ENCODE measurements at places on chromosomes 1 and 21.

GRCh38 chr1:6509919-6510291, 18.4 kb upstream of the PLEKHG5 start:
- DNase-seq = no peak

DNA sequence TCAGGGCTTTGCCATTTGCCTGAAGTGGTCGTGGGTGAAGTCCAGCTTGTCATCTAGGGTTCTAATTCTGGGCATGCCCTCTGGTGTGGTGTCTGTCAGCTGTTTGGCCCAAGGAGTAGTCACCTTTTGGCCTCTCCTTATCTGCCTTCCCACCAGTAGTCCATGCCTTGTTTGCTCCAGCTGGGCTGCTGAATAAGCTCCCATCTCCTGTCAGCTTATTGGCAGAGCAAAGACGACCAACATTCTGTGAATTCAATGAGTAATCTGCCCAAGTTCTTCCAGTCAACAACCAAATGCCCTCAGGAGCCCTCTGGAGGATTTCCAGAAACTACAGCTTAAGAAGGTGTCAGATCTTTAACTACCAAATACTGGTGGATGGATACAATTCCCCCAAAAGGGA, 7.0 kb downstream of the BCAN start:
- no peak for DNase-seq

DNA sequence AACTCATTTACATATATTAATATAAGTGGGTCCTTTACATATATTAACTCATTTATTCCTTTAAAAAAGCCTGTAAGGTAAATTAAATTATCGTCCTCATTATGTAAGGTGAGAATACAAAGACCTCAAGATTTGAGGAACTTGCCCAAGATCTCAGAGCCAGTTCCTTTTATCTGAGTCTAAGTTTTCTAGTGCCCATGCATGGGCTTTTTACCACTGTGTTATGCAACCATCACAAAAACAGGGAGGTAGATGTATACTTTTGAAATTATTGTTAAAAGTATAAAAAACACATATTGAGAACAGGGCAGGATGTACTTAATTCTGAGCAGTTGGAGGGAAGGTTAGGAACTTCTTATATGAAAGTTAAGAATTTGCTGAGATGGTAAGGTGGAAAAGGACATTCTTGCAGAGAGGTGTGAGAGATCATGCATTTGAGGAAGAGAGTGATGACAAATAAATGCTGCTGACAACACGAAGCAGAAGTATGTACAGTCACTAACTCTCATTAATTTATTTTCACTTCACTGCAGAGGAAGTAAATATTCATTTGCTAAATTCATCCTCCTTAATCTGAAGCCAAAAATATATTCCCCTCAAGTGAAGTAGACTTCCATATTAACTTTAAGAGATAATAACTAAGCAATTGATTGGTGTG, 28.9 kb upstream of the LYPLAL1 start:
- DNase-seq = no peak

DNA sequence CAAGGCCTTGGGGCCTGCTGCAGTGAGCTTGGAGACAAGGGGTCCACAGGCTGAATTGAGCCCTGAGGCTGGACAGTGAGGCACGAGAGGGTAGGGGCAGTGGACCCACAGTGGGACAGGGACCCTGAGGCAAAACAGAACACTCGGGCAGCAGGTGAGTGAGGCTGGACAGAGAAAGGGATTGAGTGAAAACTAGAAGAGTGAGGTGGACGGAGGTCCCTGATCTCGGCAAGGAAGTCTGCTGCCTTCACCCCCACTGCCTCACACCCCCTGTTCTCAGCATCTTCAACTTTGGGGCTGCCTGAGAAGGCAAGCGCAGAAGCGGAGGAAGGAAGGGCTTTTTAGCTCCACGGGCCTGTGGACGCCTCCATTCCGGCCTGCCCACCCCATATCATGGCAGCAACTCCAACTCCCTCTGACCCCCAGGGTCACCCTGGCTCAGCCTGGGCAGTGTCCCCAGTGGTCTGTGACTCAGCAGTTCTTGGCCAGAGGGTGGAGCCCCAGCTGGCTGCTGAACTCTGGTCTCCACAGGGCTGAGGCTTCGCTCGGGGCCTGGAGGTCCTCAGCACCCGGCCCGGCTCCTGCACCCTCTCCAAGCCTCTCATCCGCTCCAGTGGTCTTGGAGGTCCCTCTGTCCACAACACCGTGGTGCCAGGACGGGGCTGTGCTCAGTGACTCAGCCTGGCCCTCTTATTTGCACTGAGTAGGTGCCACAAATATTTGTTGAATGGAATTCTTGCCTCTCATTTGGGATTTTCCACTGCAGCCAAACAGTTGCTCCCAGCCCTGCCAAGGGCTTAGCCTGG, 60.0 kb upstream of the EPS8L3 start:
- no peak for DNase-seq

GRCh38 chr1:16009030-16009460, 5.0 kb downstream of the SRARP start:
- DNase-seq = peak; percentile 60

- DNase-seq = no peak
These were observed 14.3 kb downstream of the MRAP start for GRCh38 chr21:32312976-32313375.

DNA sequence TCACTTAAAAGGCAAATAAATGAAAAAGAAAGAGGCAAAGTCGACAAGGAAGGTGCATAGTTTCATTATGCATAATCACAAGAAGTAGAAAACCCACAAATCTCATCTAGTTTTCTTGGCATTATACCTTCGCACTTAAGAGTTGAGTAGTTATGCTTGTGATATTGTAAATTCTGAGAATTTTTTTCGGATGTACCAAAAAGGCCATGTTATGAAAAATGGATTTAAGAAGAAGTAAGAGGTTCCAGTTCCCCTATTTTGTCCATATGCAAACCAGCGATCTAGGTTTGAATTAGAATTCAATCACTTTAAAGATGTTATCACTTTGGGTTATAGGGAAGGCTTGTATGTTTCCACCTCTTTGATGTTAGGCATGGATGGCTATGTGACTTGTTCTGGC, 7.9 kb upstream of the ERICH3 start:
- no peak for DNase-seq

- DNase-seq = no peak
These were observed 43.1 kb upstream of the KANK4 start for GRCh38 chr1:62362061-62362917.

DNA sequence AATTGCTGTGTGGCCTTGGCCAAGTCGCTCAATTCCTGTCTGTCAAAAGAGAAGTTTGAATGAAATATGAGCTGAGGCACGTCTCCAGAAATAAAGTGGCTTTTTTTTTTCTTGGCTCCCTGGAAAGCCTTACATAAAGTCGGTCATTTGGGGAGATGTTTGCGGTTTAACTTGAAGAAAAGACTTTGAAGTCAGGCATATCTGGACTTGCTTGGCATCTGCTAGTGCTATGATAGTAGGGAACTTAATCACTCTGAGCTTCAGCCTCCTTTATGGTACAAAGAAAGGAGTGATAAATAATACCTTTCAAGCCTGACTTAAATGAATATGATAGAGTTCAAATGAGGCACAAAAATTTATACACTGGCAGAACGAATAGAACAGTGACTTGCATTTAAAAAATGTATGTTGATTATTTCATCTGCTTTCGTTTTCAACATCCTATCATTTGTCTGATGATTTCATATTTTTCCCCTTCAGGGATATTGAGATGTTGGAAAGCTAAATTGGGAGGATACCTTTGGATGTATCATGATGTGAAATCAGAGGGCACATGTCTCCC, 60.2 kb downstream of the FASLG start:
- DNase-seq = no peak

DNA sequence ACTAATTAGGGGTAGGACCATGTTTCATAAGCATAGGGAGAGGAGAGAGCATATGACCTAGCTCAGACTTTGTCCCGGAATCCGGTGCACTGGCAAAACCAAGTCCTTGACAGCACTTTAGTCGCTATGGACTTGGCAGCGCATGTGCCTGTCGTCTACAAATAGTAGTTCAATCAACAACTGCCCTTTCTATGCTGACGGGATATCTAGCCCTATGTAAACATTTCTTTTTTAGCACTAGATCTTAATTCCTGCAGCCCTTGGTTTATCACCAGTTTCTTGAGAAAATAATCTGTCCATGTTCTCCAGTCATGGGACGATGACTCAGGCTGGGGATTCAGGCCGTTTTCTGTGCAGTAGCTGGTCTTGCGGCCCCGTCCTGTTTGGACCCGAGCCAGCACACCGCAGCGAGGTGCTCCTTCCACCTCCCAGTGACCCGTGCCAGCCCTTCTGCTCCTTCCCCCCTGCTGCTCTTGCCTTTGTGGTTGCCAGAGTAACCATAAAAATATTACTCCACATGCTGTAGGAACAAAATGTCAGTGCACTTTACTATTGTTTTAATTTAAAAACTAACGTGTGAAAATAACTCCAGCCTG, 8.6 kb upstream of the MT1HL1 start:
- no peak for DNase-seq

DNA sequence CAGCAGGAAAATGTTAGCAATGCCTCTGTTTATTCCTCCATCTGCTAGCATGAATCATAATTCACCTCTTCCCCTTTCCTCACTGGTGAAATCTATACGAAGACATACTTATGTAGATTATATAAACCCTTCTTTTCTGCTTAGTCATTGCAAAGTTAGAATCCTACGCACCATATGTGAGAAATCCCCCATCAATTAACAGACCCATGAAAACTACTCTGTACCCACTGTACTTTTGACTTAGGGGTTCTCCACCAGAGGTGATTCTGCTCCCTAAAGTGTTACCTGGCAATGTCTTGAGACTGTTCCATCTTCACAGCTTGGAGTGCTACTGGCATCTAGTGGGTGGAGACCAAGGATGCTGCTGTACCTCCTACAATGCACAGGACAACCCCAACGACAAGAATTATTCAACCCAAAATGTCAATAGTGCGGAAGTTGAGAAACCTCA, 49.6 kb upstream of the KCTD3 start:
- DNase-seq = no peak

GRCh38 chr1:116768416-116769103, 14.3 kb downstream of the CD2 start:
- DNase-seq = no peak

DNA sequence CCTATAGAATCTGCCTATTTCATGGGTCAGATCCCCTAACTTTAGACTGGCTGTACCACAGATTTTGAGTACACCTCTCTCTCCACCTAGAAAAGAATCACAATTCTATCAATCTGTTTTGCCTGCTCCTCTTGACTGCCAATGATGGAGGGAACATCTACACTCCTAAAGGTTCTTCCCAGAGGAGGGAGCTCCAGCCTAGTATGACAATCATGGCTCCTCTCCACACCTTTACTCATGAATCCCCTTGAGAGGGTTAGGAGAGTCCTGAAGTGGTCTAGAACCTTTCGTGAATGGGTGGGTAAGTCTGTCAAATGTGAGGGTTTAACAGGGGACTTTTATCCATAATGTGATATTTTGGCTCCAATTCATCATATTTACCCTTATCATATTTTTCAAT, 48.0 kb downstream of the DNAI4 start:
- DNase-seq = no peak
